ENCODE measurements at places on chromosomes 13 and 19.

DNA sequence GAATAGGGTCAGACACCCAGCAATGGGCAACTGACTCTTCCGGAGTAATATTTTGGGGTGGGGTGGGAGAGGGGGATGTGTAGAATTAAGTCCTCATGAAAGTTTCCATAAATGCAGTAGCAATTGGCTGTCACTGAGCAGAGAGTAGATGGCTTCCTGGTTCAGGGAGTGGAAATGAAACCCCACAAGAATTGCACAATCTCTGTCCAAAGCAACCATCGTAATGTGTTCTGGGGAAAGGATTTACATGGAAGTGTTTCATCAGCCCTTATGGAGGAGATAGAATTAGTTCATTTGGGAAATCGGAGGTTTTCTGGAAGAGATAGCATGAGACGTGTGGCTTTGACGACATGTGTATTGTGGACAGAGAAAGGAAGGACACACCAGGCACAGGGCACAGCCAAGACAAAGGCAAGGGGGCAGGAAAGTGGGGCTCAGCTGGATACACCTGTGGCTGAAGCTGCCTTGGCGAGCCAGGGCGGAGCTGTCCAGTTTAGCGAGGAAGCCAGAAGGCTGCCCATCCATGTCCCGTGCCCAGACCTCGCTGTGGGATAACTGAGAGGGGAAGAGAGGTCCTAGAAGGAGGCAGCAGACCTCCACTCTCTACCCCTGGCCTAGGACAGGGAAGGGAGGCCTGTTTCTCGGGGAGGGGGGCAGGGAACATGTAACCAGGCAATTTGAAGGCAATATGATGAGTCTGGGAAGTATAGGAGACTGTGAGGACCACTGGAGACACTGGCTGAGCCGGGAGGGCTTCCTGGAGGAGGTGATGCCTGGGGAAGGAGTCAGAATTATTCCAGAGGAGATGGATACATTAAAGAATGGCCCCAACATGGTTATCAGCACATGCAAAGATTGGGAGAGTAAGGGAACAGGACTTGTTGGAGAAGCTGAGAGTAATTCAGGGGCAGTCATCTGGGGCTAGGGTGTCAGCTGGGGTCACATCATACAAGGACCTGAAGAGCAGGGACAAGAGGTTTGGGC lies 2.6 kb upstream of the CLEC4G start:
- no peak for DNase-seq

GRCh38 chr13:51465124-51465523 lies 12.3 kb upstream of the INTS6 start:
- DNase-seq, result no peak

GRCh38 chr13:113272701-113273181 lies 24.3 kb upstream of the LAMP1 start:
- DNase-seq, result no peak

DNA sequence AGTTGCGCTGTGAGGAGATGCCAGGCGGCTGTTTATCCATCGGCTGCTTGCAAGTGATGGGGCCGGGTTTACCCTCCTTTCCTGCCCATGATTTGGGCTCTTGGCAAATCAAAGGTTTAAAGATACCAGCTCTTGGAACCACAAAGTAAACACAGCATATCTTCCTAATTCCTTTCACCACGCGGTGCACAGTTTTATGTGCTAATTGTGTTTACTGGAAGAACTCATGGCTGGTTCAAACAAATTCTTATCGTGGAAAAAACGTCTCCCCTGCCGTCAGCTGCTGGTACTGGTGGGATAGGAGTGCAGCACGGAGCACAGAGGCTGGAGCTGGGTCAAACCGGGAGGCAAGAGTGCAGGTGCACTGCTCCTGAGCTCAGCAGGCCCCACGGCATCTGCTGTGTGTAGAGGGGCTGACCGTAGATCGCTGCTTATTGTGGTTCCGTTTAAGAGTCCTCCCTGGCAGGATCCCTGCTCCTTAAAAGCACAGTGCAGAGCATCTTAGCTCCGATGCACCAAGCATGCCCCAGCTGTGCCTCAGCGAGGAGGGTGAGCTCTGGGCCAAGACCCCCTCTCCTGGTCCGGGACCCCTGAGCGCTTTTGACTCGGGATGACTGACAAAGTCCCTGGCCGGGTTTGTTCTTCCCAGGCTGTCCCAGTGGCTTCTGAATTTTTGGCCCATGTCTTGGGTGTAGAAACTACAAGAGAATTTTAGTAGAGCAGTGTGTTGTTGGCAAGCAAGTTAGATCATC lies 51.3 kb upstream of the GAS6 start:
- no peak for DNase-seq

DNA sequence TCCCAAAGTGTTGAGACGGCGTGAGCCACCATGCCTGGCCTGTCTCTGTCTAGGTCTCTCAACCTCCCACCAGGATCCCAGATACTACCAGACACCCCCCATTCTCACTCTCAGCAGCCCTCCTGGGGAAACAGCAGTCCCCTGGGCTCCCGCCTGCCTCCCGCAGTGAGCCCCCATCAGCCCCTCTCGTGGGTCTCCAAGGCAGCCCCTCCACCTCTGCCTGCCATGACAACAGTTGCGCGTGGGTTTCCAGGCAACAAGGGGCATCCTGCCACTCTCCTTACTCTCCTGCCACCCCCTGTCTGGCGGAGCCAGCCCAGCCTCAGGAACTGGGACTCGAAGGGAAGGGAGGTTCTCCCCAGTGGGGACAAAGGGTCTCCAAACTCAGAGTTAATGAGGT lies 5.2 kb downstream of the LRRC4B start:
- no peak for DNase-seq

GRCh38 chr13:114034481-114034891 lies 60.6 kb upstream of the C13orf46 start:
- no peak for DNase-seq

GRCh38 chr13:28494778-28495537 lies at the start of gene FLT1:
Gene FLT1, minus strand, starts transcription at chr13:28495128. Its CDS starts 285 bp downstream, at chr13:28494843.
- DNase-seq, result peak; percentile 6

- DNase-seq, result peak; percentile 67
These were observed 23.0 kb upstream of the CEACAM4 start for GRCh38 chr19:41649827-41650226.

DNA sequence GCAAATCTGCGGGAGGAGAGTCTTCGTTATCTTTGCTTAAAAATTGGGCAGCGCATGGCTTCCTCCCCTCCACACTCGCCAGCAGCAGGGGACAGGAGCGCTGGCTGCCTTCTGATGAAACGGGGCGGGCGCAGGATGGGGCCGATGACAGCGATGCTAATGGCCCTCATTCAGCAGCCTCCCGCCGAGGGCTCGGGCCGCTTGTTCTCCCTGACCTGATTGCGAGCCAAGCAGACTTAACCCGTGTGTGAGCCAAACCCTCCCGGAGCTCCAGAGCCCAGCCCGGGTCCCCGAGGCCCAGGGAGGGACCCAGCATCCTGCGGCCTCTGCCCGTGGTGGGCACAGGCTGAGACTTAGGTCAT lies 90.3 kb downstream of the KDM4B start:
- DNase-seq, result no peak

- no peak for DNase-seq
These were observed 39.4 kb downstream of the VSTM2B start for GRCh38 chr19:29565171-29565570.

DNA sequence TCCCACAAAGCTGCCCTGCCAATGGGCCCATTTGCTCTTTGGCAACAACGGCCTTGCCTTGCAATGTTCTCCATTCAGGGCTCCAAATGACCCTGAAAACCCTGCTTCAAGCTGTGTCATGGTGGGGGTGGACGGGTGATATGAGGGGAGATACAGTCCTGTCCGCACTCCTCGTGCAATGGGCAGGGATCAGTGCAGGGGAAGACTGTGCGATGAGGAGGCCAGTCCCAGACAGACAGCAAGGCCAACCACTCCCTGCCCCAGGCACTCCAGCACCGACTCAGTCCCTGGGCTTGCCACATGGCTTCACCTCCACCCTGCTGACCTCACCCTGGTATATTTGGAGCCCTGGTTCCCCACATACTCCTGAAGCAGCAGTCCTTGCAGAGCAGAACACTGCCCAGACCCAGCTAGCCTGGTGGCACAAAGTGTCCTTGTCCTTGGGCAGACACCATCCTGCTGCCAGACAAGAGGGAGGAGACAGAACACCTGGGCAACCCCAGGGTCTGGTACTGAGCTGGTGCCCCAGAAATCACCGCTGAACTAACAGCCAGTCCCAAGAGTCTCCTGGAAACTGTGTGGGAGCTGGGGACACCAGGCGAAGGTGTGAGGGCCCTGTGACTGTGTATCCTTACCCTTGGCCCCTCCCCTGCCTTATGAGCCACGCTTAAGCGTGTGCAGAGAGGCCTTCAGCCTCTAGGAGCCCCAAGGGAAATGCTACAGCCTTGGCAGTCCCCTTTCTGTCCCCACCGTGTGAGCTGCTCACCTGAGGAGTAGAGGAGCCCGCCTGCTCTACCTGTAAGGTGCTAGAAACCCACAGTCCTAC lies 9.1 kb upstream of the SLC35E1 start:
- no peak for DNase-seq

GRCh38 chr13:63351081-63351480 lies 1935.4 kb upstream of the PCDH20 start:
- DNase-seq, result no peak

DNA sequence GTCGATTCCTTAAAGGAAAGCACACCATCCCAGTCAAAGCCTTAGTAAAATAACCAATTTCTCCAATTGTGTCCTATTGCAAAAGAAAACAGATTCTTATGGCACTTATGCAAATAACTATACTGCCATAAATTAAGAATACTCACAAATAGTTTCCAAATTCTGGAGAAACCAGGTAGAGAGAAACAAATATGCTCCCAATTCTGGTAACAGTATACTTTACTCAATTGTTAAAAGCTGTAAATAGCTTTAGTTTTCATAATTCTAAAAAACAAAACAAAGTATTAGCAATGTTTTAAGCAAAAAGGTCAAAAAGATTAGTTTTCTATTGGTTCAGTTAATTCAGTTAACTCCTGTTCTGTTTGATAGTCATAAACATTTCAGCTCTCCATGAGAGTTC lies 18.2 kb upstream of the UBAC2 start:
- DNase-seq, result no peak

DNA sequence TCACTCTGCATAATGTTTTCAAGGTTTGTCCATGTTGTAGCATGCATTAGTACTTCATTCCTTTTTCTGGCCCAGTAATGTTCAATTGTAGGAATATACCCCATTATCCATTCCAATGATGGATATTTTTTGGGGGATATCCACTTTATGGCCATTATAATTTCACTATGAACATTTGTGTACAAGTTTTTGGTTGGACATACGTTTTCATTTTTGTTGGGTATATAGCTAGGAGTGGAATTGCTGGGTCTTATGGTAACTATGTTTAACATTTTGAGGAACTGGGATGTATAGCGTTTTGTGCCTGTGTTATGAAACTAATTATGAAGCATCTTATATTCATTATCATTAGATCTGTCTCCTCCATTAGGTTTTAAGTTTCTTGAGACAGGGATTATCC lies 191.6 kb downstream of the TM9SF2 start:
- no peak for DNase-seq

DNA sequence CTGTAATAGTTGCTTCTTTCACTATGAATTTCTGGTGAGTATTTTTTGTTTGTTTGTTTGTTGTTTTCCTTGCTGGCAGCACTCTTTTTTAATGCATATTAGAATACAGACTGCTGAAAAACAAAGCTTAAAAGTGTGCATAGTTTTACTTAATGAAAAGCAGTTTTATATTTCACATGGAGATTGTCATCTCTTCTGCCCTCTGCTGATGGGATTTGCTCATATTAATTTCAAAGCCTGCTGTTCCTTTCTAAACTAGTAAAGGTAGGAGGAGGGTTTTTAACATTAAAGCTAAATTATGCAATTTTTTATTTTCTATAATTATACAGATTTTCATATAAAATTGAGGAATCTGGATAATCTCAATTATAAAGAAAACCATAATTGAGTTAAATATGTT lies 692.6 kb upstream of the SLITRK1 start:
- no peak for DNase-seq

- peak; percentile 11 for DNase-seq
These were observed at the start of gene MUC16 for GRCh38 chr19:9009935-9010651. Gene MUC16, minus strand, starts transcription at chr19:9010409.

DNA sequence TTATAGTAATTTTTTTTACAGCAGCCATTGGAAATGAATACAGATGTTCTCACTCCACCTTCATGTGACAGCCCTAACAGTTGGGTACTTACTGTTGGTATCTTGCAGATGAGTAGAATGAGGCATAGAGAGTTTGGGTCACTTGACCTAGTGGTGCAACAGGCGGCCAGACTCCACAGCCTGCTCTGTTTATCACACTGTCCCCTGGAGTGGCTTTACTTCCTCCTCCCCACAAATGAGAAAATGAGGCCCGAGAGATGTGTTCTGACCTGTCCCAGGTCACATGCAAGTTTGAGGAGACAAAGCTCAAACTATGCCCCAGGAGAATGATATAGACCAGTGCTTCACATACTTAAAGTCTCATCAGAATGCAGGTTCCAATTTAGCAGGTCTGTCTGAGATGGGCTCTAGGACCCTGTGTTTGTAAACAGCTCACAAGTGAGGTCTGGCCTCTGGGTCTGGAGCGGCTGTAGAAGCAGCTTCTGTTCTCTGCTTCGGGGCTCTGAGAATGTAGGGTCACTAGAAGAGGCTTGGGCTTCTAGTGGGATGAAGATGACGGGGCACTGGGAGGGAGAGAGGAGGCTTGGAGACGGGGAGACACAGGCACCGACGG lies 37.4 kb upstream of the RCBTB2 start:
- no peak for DNase-seq

GRCh38 chr19:11070123-11070522 lies 19.1 kb upstream of the LDLR start:
- DNase-seq, result no peak

DNA sequence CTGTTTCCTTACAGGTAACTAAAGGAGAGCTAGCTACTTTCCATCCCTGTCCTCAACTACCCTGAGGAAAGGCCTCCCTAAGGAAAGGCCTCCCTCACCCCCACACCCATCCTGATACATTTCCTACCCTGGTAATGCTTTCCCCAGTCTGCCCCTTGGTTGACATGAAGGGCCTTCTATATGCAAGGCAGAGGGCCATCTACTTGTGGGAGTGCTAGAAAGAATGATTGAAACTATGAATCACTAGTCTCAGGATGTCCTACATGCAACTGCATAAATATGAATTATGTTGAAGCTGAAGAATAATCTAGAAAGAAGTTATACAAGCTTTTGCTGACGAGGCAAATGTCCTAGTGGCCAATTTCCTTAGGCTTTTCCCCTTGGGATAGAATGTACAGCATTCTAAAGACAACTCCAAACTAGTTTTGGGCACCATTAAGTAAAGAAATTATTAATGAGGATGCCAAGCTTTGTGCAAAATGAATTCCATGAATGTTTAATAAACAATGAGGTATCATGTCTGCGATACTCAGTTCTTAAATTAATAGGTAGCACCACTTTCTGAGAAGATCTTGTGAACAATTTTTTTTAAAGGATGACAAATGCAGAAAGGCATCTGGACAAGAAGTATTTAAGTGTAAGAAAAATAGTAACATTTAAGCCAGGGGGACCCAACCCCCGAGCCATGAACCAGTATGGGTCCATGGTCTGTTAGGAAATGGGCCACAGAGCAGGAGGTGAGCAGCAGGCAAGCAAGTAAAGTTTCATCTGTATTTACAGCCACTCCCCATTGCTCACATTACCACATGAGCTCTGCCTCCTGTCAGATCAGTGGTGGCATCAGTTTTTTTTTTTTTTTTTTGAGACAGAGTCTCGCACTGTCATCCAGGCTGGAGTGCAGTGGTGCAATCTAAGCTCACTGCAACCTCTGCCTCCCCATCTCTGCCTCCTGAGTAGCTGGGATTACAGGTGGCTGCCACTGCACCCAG lies 223.0 kb downstream of the LHFPL6 start:
- no peak for DNase-seq
